ENCODE measurements at places on chromosomes 2 and 18.
A peak's percentile ranks its signal among the peaks of the same experiment; 100 is the strongest.

- no peak for DNase-seq
These were observed 13.4 kb upstream of the BOK start for GRCh38 chr2:241545106-241545505.

GRCh38 chr2:78237704-78238103 lies 715.5 kb upstream of the LRRTM4 start:
- no peak for DNase-seq

- peak; percentile 95 for DNase-seq
These were observed at the start of gene WDR43 for GRCh38 chr2:28894470-28895188. WDR43 (plus strand) TSS chr2:28894667; CDS start chr2:28894699, 32 bp downstream.

GRCh38 chr2:44545005-44545404 lies 183.3 kb downstream of the CAMKMT start:
- DNase-seq, result no peak

DNA sequence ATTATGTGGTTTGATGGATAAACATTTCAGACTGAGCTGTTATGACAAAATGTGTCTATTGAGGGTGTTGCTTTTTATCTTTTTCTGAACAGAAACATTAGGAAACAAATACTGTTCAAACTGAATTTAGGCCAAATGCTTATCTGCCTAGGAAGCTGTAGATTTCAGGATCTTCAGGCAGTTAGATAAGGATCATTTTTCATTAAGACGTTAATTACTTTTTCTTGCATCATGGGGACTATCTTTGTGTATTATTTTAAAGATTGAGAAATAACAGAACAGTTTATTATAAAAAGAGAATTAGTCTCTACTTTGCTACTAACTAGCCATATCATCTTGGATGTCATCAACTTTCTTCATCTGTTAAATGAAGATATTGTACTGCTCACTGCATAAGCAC lies 107.5 kb downstream of the TTC27 start:
- DNase-seq, result no peak

GRCh38 chr2:6031200-6031867 lies 339.1 kb downstream of the SOX11 start:
- no peak for DNase-seq

DNA sequence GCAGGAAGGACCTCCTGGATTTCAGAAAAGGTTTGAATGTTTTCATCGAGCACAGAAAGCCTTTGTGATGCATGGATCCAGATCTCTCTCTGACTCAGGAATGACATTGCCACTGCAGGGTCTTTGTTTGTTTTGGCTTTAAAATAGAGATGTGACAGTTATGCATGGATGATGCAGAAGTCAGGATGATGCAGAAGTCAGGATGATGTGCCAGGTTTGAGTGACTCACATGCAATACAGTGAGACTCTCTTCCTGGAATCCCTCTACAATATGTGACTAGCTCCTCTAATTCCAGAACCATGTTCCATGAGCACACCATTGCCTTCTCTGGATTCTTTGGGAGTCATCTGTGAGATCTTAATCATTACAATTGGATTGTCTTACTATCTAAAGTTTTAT lies 177.9 kb upstream of the RAB6C start:
- no peak for DNase-seq

GRCh38 chr18:50273203-50274043 lies 7.1 kb upstream of the CFAP53 start:
- no peak for DNase-seq

DNA sequence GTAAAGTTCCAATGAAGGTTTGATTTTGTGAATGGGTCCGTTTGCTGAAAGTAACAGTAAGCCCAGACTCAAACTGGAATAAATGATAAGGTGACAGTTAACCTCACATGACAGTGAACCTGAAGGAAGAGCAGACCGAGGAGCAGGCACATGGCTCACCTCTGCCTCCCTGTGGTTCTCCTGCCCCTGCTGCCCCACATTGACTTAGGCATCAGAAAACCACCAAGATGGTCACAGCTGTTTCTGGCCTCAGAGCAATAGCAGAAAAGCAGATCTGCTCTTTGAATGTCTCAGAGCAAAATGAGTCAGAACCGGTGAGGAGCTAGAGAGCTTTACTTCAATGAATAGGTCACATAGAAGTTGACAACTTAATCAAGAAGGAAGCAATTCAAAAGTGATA lies 487.6 kb downstream of the METTL4 start:
- peak; percentile 57 for DNase-seq

- DNase-seq, result peak; percentile 95
These were observed 169.9 kb upstream of the SLC39A10 start for GRCh38 chr2:195486987-195487644.

DNA sequence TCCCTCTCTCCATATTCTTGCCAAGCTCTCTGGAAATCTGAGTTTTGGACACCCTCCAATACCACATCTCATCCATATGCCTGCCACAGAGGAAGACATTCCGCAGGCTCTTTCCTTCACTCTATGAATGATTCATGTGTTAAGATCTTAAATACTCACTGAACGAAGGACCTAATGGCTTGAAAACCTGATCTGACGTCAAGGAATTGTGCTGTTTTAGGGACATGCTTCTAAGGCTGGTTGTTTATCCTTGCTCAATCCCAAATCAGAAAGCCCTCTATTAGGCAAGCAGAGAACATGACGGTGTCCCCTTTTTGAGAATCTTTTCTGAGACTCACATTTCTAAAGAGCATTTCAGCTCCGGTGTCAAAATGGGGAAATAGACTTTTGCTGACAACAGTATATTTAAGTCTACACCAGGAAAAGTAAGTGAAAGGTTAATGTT lies 83.7 kb upstream of the GALNT5 start:
- DNase-seq, result no peak

GRCh38 chr18:42513441-42513840 lies 558.4 kb downstream of the PIK3C3 start:
- no peak for DNase-seq

DNA sequence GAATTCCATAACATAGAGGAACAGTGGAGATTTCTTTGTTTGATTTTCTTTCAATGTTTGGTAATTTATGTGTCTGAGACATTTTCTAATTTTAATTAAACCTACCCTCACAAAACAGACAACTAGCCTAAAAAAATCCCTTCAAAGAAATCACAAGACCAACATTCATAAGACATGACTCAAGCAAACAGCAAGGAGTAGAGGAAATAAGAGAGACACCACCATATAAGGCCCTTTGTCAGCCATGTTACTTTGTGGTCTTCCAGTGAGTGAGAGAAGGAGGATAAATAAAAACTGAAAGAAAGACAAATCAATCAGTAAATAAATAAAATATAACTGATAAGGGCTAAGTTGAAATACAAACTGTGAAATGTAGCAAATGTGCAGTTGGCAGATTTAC lies 830.8 kb upstream of the SLC39A10 start:
- DNase-seq, result no peak

GRCh38 chr2:75998451-75998850 lies 287.7 kb upstream of the GCFC2 start:
- no peak for DNase-seq

- no peak for DNase-seq
These were observed 107.7 kb downstream of the ATL2 start for GRCh38 chr2:38269421-38269820.

GRCh38 chr2:85237849-85238565 lies 89.8 kb downstream of the TGOLN2 start:
- DNase-seq, result no peak

DNA sequence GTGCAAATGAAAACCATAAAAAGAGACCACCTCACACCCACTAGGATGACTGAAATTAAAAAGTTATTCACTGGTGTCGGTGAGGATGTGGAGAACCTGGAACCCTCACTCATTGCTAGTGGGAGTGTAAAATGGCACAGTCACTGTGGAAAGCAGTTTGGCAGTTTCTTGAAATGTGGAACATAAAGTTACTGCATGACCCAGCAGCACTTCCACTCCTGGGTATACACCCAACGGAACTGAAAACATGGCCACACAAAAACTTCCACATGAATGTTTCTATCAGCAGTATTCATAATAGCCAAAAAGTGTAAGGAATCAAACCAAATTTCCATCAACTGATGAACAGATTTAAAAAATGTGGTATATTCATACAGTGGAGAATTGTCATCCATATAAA lies 65.1 kb upstream of the SLC66A3 start:
- DNase-seq, result no peak

GRCh38 chr2:213089438-213089837 lies 62.0 kb downstream of the IKZF2 start:
- DNase-seq, result no peak

- DNase-seq, result no peak
These were observed 53.4 kb upstream of the IL1RL1 start for GRCh38 chr2:102258025-102258385.

- DNase-seq, result no peak
These were observed 143.9 kb downstream of the L3MBTL4 start for GRCh38 chr18:6270771-6271216.

DNA sequence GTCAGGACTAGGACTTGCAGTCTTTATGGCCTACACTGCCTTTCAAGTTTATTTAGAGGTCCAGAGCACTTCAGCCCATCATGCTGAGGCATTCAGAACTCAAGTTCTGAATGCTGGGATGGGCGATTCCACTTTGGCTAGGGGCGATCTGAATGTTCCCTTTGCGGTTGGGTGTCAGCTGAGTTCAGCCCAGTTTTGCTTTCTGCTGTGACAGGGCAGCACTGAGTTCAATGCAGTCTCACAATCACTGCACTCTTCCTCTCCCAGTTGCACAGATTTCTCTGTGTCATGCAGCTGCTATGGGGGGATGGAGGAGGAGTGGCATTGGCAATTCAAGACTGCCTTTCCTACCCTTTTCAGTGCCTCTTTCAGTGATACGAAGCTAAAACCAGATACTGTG lies 1232.0 kb upstream of the FAM98A start:
- DNase-seq, result no peak

DNA sequence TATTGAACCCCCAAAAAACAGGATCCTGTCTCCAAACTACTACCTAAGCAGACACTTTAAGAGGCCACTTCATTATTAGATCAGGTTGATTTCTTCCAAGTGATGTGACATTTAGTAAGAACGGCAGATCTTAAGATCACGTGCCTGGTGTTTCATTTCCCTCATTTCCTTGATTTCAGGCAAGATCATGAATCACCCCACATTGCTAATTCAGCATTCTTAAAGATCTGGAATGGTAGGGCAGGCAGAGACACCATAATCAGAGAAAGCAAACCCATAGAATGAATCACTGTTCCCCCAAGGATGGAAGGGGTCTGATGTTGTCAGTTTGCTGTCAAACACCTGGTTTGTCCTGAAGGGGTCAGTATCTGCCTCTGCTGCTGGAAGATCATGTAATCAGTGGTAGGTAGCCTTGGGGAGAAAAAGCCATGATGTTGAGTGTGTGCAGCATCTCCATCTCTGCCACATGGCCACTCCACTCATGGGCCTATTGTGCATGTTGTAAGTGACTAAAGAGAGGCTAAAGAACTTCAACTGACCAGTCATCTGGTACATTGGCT lies 133.9 kb downstream of the ARHGAP15 start:
- no peak for DNase-seq

- DNase-seq, result no peak
These were observed 45.1 kb upstream of the LRP1B start for GRCh38 chr2:142175813-142176338.

GRCh38 chr2:40725040-40725439 lies 273.1 kb upstream of the SLC8A1 start:
- DNase-seq, result no peak

- no peak for DNase-seq
These were observed 588 bp upstream of the FOXI3 start for GRCh38 chr2:88452980-88453582.

DNA sequence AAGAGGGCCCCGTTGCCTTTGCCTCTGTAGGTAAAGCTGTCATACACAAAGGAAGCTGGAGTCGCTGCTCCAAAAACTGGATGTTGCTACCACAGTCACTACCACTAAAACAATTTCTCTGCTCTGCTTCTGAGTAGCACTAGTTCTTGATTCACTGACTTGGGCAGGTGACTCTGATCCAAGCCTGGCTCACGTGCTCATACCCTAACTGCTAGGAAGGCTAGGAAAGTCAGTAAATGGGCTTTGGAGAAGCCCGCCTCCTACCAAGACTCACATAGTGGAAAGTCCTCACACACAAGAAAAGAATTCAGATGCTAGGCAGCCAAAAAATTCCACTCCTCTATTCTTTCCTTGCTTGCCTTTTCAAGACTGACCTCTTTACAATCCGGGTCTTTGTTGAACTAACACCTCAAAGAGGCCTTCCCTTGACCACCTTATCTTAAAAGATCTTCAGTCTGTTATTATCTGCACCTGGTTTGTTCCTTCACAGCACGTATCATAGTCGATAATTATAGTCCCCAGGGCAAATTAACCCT lies 11.4 kb upstream of the DYNC1I2 start:
- no peak for DNase-seq

DNA sequence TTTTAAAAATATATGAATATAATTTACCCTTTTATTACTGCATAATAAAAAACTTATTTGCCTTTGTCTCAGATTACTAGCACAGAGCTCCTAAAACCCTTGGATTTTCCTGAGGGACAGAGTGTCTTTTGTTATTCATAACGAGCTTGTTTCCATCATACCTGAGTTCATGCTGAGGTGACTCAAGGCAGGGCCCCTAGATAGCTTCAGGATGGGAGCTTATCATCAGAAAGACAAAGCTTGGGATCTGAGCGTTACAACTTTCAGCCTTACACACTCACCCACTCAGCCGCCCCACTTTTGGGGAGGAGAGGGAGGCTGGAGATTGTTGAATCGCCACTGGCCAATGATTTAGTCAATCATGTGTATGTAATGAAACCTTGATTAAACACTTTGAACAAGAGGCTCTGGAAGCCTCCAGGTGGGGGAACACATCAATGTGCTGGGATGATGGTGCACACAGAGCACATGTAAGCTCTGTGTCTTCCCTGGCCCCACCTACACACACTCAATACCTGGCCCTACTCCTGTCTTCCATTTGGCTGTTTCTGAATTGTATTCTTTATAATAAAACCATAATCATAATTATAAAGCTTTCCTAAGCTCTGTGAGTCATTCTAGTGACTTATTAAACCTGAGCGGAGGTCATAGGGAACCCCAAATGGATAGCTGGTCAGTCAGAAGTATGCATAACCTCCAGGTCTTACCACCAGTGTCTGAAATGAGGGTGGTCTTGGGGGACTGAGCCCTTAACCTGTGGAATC lies 28.5 kb upstream of the DNAH7 start:
- DNase-seq, result no peak
